ENCODE measurements at places on chromosomes 2 and 18.

- no peak for DNase-seq
Observed at GRCh38 chr2:8462899-8463648, 218.8 kb upstream of the ID2 start.

DNA sequence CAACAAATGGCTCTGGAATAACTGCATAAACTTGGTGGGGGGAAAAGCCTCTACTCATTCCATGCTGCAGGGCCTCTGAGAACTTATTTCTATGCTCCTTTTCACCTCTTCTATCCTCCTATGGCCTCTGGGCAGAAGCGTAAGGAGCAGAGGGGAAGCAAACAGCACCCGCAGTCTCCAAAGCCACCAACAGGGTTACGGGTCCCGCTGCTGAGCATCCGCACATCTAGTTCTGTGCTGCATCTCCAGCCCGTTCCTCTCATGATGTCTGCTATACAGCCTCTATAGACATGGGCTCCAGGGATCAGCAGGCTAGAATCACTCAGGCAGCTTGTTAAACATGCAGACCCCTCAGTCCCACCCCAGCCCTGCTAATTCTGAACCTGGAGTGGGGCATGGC is 25.9 kb downstream of the PSTPIP2 start:
- DNase-seq, result no peak

DNA sequence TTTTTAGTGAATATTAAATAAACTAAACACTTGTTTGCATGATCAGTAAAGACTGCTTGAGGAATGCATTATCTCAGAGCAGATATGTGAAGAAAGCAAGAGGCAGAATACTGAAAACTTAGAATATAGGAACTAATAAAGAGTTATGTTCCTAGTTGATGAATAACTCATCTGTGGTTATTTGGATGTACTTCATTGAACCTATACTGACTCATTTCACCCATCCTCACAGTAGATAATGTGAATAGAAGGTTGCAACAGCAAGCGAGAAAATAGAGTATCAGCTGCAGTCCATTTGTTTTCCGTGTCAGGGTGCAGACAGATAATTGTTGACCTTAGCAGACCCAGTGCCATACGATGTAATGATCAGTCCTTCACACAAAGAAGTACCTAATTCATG is 945.7 kb upstream of the LRRTM1 start:
- no peak for DNase-seq

DNA sequence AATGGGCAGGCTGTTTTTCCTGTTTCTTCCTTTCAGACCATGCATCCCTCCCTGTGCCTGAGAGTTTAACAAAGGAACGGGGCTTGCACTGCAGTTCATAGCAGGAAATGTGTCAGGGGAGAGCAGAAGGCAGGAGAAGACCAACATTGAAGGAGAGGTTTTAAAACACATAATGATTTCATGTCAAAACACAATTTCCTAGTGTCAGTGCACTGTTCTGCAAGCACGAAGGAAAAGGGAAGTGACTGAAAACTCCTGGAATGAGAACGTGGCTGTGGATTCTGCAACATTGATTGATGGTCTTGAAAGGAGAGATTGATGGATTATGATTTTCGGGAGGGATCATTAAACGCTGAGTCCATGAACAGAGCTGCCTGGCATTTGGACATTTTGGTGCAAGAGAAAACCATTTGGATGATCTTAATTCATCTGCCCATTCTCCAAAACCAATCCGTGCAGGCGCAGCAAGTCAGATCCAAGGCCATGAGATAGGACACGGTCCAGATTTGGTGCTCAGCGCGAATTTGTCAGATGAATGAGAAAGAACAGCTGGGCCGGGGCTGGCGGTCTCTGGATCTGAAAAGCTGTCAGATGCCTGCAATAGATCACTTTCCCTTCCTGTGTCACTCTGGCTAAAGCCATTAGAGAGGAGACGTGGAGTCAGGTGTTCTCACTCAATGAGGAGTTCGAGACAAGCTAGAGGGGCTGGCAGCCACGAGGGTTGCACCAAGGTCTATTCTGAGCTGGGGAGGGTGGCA is 38.4 kb downstream of the C1QL2 start:
- no peak for DNase-seq

DNA sequence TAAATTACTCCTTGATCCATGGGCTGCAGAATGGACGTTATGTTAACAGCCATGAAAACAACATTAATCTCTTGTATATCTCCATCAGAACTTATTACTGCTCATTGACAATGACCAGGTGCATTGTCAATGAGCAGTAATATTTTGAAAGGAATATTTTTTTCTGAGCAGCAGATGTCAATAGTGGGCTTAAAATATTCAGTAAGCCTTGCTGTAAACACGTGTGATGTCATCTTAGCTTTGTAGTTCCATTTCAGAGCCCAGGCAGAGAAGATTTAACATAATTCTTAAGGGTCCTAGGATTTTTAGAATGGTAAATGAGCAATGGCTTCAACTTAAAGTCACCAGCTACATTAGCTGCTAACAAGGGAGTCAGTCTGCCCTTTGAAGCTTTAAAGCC is 26.6 kb downstream of the CFAP210 start:
- DNase-seq, result no peak

DNA sequence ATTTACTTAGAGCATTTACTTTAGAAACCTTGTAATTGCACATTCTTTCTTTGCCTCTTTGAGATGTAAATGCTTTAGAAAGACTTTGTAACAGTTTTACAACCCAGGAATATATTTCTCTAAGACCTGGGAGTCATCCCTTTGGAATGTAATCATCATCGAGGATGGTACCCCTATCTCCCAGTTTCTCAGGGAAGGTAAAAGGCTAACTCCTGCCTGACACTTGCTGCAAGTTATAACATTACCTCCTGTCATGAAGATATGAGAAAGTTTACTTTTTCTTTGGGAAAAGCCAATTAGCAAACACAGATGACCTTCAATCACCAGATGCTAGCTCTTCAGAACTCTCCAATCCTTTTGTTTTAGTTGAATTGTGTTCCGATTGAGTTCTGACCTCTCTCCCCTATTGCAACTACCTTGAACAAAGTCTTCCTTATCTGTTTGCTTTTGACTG is 420.3 kb upstream of the FSIP2 start:
- no peak for DNase-seq

DNA sequence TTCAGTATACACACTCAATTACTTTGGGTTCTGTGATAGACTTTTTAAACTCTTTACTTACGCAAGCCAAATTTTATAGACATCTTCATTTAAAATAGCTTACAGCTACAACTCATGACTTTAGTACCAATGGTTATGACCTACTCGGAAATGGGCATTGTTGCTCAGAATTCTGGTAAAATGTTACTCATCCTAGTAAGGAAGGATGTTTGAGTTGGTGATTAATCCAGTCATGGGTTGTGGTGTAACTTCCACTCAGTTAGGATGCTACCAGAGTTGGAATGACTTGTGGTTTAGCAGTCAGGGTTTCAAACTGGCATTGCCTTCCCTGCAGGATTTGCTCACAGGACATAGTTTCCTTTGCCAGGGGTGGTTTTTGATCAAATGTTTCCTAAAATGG is 7.4 kb upstream of the NPC1 start:
- DNase-seq, result no peak

GRCh38 chr2:173521450-173522192 is 166.9 kb downstream of the CDCA7 start:
- DNase-seq, result no peak

- DNase-seq, result no peak
Observed at GRCh38 chr2:226020956-226021355, 621.4 kb downstream of the NYAP2 start.

- no peak for DNase-seq
Observed at GRCh38 chr18:79637921-79638909, 41.4 kb upstream of the CTDP1 start.

- DNase-seq, result no peak
Observed at GRCh38 chr2:191961556-191961955, 114.7 kb upstream of the CAVIN2 start.

DNA sequence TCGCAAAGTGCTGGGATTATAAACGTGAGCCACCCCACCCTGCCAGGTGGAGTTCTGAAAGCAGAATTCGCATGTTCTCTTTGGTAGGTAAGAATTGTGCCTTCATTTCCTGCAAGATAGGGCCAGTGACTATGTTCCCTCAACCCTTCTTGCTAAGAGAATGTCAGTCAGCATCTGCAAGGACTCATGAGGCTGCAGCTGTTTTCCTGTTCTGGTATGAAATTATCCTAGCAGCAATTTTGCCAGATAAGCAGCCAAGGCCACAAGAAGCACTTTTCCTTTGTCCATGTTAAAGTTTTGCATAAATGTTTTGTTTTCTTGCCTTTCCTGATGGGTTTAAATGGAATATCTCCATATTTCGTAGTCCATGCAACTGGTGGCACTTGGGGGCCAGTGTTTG is 6.8 kb upstream of the ARHGAP28 start:
- DNase-seq, result no peak

- no peak for DNase-seq
Observed at GRCh38 chr2:111673526-111673925, 210.5 kb downstream of the ANAPC1 start.
